ENCODE measurements at places on chromosomes 6 and 20.

- no peak for DNase-seq
Measured at GRCh38 chr6:583635-584034, 73.3 kb downstream of the HUS1B start.

- no peak for DNase-seq
Measured at GRCh38 chr6:135299256-135299655, 118.1 kb downstream of the MYB start.

- DNase-seq = no peak
Measured at GRCh38 chr20:33645072-33645358, 17.1 kb upstream of the C20orf144 start.

DNA sequence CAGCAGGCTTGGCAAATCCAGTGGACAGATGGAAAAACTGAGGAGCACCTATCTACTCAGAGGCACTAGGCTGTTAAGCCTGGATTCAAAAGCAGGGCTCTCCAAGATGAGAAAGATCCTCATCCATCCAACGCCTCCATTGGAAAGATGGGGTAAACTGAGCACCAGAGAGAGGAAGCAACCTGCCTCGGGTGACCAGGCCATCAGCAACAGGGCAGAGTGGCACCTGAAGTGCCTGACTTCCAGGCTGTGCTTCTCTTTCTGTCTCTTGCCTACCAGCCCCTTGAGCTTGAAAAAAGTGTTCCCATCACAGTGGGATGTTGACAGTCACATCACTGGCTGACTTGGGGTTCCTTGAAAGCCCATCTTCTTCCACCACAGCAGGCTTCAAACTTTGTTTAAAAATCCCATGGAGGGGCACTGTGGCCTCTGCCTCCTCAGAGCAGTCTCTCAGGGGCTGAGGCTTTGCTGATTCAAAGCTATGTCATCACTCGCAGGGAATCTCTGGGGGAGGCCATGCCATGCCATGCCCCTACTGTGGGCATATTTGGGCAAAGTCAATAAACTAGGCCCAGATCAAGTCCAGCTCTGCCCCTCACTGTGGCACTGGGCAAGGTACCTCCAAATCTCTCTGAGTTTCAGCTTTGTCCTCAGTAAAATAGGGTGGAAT, 44.8 kb upstream of the TGM2 start:
- no peak for DNase-seq

DNA sequence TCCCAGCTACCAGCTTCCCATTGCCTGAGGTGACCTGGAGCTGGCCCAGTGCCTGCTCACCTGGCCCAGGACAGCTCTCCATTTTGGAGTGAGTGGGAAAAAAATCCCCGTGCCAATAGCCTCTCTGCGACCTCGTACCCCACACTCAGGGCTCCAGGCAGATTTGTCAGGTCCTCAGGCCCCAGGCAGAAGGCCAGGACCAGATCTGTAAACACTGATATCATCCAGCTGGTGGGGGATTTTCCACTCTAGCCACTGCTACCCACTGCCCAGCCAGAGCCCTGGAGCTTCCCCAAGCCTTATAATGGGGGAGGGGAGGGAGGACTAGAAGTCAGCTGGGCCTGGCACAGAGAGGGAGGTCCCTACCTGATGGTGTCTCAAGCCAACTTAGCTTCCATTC, 1.3 kb upstream of the PGC start:
- DNase-seq = no peak

All from inflammatory macrophage (primary cell).